ENCODE measurements at places on chromosomes 6 and 20.

DNA sequence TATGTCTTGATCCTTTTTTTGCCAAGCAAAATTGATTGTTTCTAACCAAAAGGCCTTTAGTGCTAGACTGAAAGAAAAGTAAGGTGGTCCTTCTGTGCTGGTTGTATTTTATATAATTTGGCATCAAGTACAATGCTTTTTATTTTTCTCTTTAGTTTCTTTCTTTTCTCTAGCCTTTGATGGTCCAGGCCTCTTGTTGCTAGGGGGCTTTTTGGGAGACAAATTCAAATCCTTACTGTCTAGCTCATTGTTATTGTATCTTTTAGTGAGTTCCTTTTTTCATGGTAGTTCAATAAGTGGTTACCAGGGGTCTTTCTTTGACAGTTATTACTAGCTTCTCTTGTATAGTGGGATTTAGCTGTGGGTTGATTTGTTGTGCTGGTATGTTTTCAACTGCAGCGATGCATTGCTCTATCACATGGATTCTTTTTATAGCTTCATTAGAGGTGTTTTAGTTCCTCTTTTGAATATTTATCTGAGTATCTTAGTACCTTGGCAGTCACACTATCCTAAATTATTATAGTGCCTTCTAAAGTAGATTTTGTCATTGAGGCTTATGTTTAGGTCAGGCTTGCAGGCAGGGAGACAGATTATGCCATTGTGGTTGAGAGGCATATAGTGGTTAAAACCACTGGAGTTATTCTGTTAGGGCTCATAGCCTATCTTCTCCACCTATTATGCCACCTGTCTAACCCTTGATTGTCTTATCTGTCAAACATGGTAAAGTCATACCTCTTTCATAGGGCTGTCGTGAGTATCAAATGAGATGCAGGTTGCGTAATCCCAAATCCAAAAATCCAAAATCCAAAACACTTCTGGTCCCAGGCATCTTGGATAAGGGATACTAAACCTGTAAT lies 49.5 kb downstream of the KCNS1 start:
- no peak for DNase-seq

DNA sequence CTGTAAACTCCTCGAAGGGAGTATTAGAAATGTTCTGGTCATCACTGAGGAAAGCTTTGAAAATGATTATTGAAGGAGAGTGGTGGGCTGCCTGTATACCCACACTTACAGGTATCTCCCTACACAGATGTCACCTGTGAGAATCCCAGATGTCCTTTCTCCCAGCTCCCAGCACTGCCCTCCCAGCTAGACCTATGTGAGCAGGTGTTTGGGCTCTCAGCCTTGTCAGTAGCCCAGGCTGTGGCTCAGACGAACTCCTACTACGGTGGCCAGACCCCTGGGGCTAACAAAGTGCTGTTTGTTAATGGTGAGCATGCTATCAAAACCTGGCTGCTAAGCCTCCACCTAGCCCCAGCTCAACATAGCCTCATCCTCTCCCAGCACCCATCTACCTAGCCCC lies 7.1 kb downstream of the PRSS16 start:
- DNase-seq: no peak

- no peak for DNase-seq
These were observed 53.9 kb downstream of the FAM50B start for GRCh38 chr6:3902871-3903648.

GRCh38 chr6:42766163-42766670 lies 15.6 kb upstream of the BICRAL start:
- DNase-seq: peak; percentile 52

GRCh38 chr20:58788896-58789544 lies 61.7 kb downstream of the GNAS-AS1 start:
- DNase-seq: no peak

DNA sequence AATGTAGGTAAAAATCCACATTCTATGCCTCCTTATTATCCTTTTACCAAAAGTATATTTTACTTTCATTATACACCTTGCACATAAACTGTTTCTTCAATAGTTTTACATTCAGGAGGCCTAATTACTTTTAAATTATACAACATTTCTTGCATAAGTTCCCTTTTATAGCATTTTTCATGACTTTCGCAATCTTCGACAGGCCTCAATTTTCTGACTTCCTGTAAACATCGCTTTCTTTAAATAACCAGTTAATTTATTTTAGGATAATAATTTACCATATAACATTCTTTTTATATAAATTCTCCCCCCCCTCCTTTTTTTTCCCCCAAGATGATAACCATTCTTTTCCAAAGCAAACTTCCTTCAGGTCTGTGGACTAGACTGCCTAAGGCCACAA lies 9.2 kb downstream of the SLC35A1 start:
- no peak for DNase-seq

GRCh38 chr6:144411531-144412165 lies 126.5 kb downstream of the UTRN start:
- peak; percentile 16 for DNase-seq

GRCh38 chr20:61443443-61444126 lies 191.5 kb downstream of the CDH4 start:
- no peak for DNase-seq

- DNase-seq: peak; percentile 84
These were observed 23.1 kb downstream of the CMTR1 start for GRCh38 chr6:37456126-37456525.

- DNase-seq: no peak
These were observed 209.5 kb downstream of the KIF16B start for GRCh38 chr20:16363506-16364319.

- no peak for DNase-seq
These were observed 26.3 kb upstream of the PLCG1 start for GRCh38 chr20:41110930-41111577.

DNA sequence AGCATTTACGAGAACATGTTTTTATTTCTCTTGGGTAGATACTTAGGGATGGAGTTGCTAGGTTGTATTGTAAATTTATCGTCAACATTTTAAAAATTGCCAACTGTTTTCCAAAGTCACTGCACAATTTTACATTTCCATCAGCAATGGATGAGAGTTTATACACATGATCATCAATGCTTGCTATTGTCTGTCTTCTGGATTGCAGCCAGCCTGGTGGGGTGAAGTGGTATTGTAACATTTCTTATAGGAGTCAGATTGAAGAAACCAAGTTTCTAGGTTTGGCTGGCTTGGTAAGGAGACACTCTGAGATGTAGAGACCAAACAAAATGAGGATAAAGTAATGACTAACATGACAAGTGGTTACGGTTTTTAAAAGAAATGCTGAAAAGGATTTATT lies 57.1 kb upstream of the HDDC2 start:
- no peak for DNase-seq

GRCh38 chr6:43082806-43083655 lies 6.9 kb downstream of the PTK7 start:
- DNase-seq: no peak

- DNase-seq: no peak
These were observed 210.5 kb downstream of the ERMARD start for GRCh38 chr6:169961772-169962561.

DNA sequence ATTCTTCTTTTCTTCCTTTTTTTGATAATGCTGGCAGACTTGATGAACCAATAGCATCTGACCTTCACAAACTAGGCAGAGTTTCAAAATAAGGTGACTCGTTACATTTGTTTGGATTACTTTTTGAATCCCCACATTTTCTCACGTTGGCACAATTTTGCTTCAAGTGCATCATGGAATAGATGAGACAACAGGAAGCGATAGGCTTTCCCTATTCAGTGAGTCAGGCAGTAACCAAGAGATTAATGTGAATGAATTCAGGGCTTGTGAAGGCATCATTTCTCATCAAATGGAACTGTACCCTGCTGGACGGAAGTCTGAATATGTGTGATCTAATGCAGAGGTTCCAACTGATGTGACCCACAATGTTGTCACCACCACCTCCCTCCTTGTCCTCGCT lies 10.7 kb downstream of the RFPL4B start:
- peak; percentile 50 for DNase-seq

DNA sequence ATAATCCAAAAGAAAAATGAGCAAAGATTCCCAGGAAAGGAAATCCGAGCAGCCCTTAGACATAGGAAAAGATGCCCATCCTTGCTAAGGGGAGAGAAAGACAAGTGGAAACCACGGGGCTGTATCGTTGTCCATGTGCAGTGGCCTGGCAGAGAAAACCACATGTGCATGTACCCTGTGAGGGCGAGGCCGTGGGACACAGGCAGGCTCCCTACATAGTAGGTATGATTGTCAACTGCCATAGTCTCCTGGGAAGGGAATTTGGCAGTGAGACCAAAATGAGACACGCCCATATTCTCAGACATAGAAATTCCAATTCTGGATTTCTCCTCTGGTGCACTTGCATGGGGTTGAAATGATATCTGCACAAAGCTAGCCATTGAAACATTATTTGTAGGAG lies 169.7 kb upstream of the SALL4 start:
- DNase-seq: no peak

Data from AG20443 (cell line).